EH (cell line): ENCODE measurements at places on chromosomes 12 and 14.

- DNase-seq, result no peak
Observed at GRCh38 chr12:4813741-4814140, 93.5 kb downstream of the GALNT8 start.

GRCh38 chr12:70798016-70798783 is 122.3 kb downstream of the PTPRR start:
- no peak for DNase-seq

DNA sequence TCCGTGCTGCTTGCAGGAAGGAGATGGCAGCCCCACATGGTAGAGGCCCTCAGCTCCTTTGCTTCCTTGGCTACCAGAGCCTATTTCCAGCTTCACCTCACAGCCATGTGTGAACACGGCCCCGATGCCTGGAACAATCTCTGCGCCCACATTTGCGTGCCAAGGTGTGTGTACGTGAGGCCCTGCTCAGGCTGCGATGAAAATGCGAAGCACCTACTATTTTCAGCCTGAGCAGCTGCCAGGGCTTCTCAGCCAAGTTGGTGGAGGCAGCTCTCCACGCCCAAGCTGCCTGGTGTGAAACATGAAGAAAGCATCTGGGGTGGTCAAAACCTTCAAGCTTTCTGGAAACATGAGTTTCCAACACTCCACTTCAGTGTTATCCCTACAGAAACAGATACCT is 177.8 kb upstream of the EGLN3 start:
- DNase-seq, result no peak

GRCh38 chr12:69275471-69275891 is 36.1 kb downstream of the CPSF6 start:
- DNase-seq, result no peak

DNA sequence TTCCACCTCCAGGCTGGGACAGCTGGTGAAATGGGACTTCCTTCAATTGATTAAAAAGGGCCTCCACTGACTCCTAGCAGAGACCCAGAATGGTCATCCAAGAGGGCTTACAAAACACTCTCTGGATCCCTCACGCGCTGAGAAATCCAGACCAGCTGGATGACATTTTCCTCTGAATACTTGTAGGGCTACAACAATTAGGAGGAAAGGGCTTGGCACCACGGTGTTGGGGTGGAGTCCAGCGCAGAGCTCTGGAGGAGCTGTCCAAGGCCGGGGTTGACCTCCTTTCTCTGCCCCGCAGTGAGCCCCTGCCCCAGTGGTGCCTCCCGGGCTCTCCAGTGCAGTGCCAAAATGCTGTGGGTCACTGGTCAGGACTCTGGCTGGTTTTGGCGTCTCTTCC is 189.0 kb upstream of the CCND2 start:
- DNase-seq, result no peak
